ENCODE measurements at places on chromosomes 13 and 19. TPM values are rescaled to one million over a fixed set of nuclear protein-coding genes. Genes with fewer than 3 reads are reported as not detected.

Gene IL4I1
- polyA plus RNA-seq: 7.6 TPM

Gene MYO16
- polyA plus RNA-seq: not detected

DNA sequence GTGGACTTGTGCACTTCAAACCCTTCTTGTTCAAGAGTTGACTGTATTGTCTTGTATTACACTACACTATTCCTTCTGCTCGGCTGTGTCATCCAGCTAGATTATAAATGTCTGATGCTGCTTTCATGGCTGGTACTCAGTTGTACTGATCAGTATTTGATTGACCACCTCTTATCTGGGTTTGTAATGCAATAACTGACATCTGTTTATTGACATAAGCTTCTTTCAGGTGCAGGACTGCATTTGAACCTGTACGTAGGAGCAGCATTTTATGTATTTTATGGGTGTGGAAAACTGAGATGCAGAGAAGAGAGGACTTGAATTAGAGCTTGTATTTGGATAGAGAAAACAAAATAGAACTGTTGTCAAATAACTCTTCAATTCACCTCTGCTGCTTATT, 309.2 kb downstream of the FGF9 start:
- no peak for DNase-seq

GRCh38 chr19:55253842-55254624, 4.8 kb downstream of the PPP6R1 start:
- DNase-seq: peak; percentile 74

GRCh38 chr13:40609972-40610726, 56.3 kb downstream of the FOXO1 start:
- no peak for DNase-seq

GRCh38 chr13:114109641-114110041, 22.8 kb downstream of the RASA3 start:
- no peak for DNase-seq

DNA sequence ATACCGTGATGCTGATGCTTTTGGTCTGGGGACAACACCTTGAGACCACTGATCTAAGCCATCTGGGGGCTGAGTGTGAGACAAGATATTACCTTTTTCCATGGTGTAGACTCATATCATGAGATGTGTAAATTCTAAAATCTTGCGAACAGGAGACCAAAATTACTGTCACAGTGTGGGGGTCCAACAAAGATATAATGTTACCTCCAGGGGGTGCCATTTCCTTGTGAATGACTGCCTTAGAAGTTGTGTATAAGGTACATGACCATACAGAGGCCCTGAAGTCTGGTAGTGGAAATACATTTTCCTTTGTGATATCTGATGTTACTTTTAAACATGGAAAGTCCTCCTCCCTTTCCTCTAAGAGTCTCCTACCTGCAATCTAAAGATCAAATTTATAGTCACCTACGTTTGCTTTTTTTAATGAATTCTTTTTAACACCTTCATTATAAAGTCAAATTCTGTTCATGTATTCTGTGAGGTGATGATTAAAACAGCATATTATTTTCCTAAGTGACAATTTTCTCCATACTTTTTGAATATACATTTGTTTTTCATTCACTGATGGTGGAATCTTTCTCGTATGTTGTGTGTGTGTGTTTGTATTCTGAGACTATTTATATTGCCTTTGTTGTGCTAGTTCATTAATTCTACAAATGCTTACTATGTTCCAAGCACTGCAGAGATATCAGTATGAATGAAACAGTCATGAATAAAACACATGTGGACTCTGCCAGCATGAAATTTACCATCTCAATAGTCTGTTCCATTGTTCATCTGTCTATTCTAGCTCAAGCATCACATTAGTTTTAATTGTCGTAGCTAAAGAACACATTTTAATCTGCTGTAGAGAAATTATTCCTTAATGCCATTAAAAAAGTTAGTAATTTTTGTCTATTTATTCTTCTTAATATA, 113.7 kb downstream of the RFC3 start:
- no peak for DNase-seq

DNA sequence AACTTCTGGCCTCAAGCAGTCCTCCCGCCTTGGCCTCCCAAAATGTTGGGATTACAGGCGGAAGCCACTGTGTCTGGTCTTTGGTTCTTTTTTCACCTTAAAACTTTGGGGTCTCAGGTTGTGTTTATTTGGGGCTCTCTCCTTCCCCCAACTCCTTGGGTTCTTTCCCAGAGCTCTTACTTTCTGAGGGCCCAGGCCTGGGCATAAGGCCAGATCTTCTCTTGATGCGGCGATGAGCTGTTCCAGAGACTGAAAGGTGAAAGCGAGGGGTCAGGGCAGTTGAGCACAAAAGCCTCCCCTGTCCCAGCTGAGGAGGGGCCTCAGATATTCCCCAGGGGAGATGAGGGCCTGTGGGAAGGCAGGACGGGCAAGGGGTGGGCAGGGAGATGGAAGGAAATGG, 7.1 kb downstream of the POLR1G start:
- no peak for DNase-seq

GRCh38 chr19:55472463-55472862, 4.0 kb upstream of the ZNF628 start:
- no peak for DNase-seq
